ENCODE measurements at places on chromosomes 1 and 21. TPM values are rescaled to one million over a fixed set of nuclear protein-coding genes. Genes with fewer than 3 reads are reported as not detected.

The PPFIA4 gene
- 1.2 TPM for total RNA-seq

The DAB1 gene
- not detected for total RNA-seq

The CSF3R gene
- not detected for total RNA-seq

The ECM1 gene
- 9.9 TPM for total RNA-seq

The SEC16B gene
- 3.5 TPM for total RNA-seq

The HTR1D gene
- not detected for total RNA-seq

The SPATA45 gene
- not detected for total RNA-seq

The C1orf141 gene
- not detected for total RNA-seq

The RIPPLY3 gene
- 0.16 TPM for total RNA-seq

The LAPTM5 gene
- not detected for total RNA-seq

The CITED4 gene
- total RNA-seq = 45.3 TPM

The SPRR2E gene
- not detected for total RNA-seq

DNA sequence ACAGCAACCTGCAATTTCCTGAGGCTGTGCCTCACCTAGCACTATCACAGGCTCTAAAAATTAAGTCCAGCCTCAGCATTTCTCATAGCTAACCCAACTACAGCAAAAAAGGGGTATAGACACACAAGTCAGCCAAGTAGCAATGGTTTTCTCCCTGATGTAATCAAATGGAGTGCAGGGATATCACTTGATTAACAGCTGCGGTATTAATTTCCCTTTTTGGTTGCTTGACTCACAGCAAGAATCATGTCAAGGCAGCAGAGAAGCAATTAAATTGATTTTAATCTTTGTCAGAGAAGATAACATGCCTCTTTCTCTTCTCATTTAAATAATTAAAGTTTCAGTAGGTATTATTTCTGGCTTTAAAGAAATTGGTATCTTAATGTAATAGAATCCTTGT, 278.9 kb downstream of the RWDD3 start:
- DNase-seq = no peak

- DNase-seq = peak; percentile 53
Observed at GRCh38 chr1:150613061-150613920, 16.1 kb downstream of the ENSA start.

DNA sequence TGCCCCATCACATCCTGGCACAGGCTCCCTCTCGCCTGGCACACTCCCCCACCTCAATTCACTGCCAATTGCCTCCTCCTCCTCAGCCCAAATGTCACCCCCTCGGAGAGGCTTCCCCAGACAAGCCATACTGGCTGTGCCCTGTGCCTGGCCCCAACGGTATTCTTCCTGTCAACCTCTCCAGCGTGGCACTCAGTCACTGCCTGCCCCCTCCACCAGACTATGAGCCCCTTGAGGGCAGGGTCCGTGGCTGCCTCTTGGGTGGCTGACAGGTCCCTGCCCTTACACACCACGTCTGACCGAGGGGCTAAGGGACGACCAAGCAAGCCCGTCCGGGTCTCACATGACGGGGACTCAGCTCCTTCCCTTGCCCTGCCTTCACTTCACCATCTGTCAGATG, 74.9 kb downstream of the MRPL37 start:
- no peak for DNase-seq

- no peak for DNase-seq
Observed at GRCh38 chr1:113129529-113130185, 56.7 kb downstream of the LRIG2 start.

DNA sequence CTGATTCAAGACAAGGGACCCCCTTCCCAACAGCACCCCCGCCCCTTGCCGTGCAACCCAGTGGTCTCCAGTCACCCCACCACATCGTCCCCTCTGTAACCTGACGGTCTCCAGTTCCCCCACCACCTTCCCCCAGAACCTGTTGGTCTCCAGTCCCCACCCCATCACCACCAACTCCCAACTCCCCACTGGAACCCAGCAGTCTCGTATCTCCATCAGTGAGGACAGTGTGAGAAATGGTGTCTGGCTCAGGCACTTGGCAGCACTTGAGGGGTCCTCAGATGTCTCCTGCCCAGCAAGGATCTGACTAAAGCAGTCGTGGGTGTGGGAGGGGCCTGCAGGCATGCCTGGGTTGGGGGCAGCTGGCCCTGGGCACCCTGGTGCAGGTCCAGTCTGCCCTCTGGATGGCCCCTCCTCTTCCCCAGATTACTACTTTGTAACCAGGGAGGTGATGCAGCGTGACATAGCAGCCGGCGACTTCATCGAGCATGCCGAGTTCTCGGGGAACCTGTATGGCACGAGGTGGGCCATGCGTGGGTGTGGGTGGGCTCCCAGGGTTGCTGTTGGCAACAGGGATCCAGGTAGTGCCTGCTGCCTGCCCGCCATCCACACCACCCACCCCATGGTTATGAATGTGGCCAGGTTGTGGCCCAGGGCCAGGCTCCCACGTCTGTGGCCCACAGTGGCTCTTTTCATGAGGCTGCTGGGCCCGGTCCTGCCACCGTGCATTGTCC, 3.1 kb upstream of the GJC2 start:
- no peak for DNase-seq

GRCh38 chr1:203299169-203299568, 6.2 kb upstream of the BTG2 start:
- no peak for DNase-seq

DNA sequence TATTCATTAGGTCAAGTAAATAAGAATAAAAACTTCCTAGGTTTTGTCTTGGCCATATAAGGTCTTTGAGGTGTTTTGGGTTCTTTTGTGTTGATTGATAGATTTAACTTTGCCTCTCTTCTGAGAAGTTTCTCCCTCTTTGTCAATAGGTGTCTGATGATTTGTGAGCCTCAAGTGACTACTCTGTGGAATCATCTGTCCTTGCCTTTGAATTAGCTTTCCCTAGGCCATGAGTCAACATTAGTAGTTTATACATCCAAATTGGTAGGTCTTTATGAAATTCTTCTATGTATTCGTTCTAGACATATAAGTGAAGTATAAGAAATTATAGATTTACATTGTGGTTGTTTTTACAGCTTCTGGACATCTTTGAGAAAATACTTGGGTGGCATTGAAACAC, 864.4 kb downstream of the USP25 start:
- no peak for DNase-seq

GRCh38 chr1:100249155-100249536, 488 bp downstream of the DBT start:
- DNase-seq = no peak

- DNase-seq = no peak
Observed at GRCh38 chr1:91877574-91878208, 8.3 kb downstream of the TGFBR3 start.

GRCh38 chr1:214120951-214121350, 133.2 kb downstream of the PROX1 start:
- DNase-seq = no peak

DNA sequence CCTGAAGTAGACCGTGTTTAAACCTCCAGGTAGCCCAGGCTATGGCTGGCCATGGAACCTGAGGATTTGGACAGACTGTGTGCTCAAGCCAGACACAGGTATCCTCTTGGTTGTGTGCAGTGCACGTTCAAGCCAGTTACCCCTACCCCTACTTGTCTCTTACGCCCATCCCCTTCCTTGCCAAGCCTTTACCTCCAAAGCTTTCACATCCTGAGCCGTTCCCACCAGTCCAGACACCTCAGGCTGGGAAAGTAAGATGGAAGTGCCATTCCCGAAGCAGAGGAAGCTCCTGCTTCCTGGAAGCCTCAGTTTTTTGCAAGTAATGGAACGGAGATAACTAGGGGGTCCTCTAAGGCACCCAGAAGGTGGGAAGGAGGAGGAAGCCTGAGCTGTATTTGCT, 41.5 kb upstream of the HMGB4 start:
- DNase-seq = no peak

DNA sequence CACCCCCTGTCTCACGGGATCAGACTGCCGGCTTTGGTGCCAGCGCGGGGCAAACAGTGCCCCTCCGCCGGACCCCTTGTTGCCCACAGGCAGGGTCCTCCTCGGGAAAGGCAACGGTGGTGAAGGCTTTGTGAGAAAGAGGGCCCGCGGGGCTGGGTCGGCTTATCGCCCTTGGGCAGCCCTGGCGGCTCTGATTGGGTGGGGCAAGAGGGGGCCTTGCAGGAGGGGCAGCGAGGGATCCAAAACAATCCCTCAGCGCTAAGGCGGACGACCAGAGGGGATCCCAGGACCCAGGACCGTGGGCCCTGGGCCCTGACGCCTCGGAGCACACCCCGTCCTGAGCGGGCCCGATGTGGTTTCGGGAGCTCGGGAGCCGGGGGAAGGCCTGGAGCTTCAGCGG, 3.9 kb upstream of the ZNF678 start:
- no peak for DNase-seq

GRCh38 chr21:25283720-25284119, 323.6 kb downstream of the MRPL39 start:
- no peak for DNase-seq

DNA sequence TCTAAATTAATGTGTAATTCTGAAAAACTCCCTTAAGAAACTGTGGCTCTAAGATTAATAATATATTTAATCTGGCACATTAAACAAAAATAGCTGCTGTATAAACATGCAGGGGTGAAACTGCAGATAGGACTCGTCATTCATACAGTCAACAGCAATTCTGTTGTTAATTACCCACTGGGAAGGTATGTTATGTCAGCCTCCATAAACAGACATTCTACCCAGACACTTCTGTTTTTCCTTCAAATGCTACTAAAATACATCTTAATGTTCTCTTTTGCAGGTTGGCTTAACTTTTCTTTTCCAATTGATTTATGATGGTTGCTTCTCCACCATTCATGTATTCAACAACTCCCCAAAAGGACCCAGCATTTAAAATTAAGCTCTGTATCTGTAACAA, 165.6 kb downstream of the SIPA1L2 start:
- DNase-seq = no peak

GRCh38 chr1:154843636-154844296, 26.3 kb downstream of the KCNN3 start:
- DNase-seq = no peak

GRCh38 chr21:45289655-45290515, 2.2 kb upstream of the POFUT2 start:
- no peak for DNase-seq

GRCh38 chr1:53557830-53558738, 98.9 kb downstream of the DMRTB1 start:
- no peak for DNase-seq

DNA sequence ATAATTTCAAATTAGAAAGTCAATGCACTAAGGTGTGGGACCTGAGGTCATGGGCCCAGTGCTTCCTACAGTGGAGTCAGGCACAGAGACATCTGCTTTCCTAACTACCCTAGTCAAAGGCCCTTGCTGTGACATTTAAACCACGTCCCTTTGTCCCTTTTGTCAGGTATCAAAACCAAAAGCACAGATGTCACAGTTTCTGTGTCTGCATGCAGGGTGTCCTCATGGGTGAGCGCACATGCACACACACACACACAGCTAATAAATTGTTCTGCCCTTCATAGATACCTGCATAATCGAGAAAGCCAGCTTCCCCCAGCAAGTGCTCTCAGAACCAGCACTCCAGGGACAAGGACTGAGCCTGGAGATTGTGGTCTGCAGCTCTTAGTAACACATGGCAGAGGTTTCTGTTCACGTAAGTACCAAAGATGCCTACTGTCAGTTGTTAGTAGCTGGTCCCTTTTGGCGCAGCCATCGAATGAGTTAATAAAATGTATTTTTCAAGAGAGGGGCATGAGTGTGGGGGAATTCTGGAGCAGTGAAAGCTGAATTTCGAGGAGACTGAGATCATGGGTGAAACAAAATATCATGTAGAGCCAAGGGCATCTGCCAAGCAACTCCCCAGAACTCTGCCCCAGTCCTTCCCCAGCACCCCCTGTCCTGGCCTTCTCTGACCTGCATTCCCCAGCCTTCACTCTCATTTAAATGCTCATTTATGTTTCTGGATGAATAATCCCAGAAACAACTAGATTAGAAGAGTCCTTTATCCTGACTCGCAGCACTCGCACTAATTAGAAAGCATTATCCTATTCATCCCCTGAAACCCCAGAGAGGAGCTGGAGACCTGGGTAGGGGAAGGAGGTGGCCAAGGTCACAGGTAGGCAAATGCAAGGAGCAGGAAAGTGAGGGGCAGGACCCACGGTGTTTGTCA, 25.5 kb downstream of the TNR start:
- DNase-seq = no peak

- no peak for DNase-seq
Observed at GRCh38 chr1:28066393-28067154, 21.8 kb downstream of the EYA3 start.

- no peak for DNase-seq
Observed at GRCh38 chr1:164659621-164660411, 100.8 kb downstream of the PBX1 start.

Measured in MG63 (cell line).